ENCODE measurements at places on chromosomes 7 and 10. TPM values are rescaled to one million over a fixed set of nuclear protein-coding genes. Genes with fewer than 3 reads are reported as not detected.

DNA sequence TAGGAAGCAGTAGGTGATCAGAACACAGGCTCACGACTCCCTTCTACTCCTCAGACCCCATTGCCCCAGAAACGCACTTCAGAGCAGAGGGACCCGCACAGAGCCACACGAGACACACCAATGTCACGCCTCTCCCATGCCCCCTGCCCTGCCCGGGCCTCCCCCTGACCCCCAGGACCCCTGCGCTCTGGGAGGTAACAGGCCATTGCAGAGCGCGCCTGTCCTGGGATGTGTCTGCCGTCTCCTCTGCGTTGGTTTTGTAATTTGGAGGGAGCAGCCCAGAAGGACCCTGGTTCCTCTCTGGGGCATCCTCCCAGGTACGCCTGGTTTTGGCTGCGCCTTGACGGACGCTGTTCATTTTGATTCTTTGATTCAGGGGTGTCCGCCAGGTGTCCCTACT is 85.4 kb downstream of the UNCX start:
- no peak for DNase-seq

OPN4 gene
- total RNA-seq = not detected

COL28A1 gene
- total RNA-seq = 0.22 TPM

CUL1 gene
- 50.6 TPM for total RNA-seq

GRCh38 chr7:146636581-146636980 is 520.0 kb downstream of the CNTNAP2 start:
- no peak for DNase-seq

- DNase-seq = no peak
Measured at GRCh38 chr10:51743146-51743545, 43.8 kb upstream of the CSTF2T start.

DNA sequence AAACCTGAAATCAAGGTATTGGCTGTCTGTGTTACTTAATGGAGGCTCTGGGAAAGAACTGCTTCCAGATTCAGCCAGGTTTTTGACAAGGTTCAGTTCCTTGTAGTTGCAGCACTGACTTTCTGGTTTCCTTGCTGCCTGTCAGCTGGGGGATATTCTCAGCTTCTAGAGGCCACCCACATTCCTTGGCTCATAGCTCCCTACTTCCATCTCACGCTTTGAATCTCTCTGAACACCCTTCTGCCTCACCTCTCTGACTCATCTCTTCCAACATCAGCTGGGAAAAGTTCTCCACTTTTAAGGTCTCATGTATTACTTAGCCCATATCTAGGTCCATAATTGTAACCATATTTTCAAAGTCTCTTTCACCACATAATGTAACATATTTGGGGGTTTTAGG is 22.9 kb upstream of the GPR22 start:
- no peak for DNase-seq
